NCI-H774 (cell line): ENCODE measurements at places on chromosomes 6 and 20.

GRCh38 chr20:57467742-57468141, 57.2 kb downstream of the CTCFL start:
- no peak for DNase-seq

DNA sequence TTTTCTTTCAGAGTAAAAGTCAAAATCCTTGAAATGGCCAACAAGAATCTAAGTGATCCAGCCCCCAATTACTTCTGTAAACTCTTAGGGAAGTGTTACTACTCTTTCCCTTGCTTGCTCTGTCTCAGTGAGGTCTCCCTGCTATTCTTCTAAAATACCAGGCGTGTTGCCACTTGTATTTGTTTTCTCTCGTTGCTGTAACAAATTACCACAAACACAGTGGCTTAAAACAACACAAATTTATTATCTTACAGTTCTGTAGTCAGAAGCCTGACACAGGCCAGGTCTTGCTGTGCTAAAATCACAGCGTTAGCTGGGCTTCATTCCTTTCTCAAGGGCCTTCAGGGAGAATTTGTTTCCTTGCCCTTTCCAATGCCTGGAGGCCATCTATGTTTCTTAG, 59.9 kb downstream of the HECA start:
- DNase-seq, result no peak

- DNase-seq, result no peak
These were observed 223.2 kb downstream of the PRL start for GRCh38 chr6:22073516-22074198.

DNA sequence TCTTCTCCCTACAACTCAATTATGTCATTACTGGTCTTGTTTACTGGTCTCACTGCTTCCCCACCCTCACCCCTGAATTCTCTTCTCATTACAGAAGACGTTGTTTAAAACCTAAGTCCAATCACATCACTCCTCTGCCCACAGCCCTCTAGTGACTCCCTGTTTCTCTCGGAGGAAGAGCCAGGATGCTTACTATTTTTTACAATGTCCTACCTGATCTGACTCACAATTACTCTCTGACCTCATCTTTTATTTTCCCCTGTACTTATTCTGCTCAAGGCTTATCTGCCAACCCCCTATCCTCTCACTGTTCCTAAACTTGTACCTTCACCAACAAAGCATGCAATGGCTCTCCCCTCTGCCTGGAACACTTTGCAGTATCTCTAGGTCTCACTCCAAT, 400.4 kb upstream of the PTCHD4 start:
- DNase-seq, result no peak

GRCh38 chr6:3341467-3341866, 82.7 kb downstream of the PSMG4 start:
- DNase-seq, result no peak

DNA sequence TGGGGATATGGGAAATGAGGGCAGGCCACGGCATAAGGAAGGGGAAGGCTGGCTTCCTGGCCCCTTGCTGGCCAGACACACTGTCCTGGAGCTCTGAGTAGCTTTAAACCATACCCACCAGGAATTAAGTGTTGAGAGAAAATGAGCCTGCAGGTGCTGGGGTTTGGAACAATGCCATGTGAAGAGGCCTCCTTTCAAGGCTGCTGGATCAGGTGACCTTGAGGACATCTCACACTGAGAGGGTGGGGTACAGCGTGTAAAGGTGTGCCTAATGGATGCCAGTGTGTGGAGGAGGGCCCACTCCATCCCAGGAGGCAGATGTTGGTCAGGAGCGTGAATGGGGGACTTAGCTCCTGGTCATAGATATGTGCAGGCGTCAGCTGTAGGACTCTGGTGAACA, 74.8 kb upstream of the MLN start:
- DNase-seq, result peak; percentile 80

- no peak for DNase-seq
These were observed 14.0 kb upstream of the RUNX2 start for GRCh38 chr6:45314146-45314545.

DNA sequence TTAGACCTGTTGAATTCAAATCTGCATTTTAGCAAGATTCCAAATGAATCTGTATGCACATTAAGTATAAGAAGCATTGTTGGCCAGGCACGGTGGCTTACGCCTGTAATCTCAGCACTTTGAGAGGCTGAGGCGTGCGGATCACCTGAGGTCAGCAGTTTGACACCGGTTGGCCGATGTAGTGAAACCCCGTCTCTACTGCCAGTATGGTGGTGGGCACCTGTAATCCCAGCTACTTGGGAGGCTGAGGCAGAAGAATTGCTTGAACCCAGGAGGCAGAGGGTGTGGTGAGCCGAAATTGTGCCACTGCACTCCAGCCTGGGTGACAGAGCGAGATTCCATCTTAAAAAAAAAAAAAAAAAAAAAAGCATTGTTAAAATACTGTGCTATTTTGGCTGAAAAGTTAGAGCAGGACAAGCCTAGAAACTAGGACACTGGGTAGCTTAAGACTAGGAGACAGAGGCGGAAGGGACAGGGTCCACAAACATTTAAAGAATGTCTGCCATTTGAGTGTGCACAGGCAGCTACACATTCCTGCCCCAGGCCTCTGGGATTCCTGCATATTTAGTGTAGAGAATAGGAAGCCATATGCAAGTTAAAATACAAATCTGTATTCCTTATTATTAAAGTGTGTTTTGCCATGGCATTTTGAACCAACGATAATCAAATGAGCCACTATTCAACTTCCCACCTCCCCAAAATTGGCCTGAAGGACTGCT, 45.1 kb upstream of the EEF1A1 start:
- no peak for DNase-seq
